ENCODE measurements at places on chromosomes 3 and 15.

DNA sequence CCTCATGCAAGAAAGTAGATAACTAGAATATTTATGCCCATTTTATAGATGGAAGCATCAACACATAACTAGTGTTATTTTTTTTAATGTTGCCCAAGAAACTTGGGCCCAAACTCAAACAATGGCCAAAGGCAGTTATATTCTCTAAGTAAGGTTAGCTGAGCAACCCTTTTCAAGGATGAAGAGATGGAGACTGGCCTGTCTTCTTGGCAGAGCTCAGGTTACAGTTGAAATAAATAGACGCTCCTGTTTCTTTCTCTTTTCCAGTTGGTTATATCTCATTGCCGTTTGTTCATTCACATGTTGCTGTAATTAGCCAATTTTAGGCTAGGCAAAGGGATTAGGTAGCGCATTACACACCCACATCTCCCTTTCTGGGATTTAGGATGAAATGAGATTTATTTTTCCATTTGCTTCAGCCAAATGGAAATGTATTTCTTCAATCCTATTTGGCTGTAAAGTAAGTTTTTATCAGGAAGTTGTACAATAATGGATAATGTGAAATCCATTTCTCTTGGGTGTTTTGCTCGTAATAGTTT lies 93.2 kb downstream of the CMSS1 start:
- DNase-seq = no peak

DNA sequence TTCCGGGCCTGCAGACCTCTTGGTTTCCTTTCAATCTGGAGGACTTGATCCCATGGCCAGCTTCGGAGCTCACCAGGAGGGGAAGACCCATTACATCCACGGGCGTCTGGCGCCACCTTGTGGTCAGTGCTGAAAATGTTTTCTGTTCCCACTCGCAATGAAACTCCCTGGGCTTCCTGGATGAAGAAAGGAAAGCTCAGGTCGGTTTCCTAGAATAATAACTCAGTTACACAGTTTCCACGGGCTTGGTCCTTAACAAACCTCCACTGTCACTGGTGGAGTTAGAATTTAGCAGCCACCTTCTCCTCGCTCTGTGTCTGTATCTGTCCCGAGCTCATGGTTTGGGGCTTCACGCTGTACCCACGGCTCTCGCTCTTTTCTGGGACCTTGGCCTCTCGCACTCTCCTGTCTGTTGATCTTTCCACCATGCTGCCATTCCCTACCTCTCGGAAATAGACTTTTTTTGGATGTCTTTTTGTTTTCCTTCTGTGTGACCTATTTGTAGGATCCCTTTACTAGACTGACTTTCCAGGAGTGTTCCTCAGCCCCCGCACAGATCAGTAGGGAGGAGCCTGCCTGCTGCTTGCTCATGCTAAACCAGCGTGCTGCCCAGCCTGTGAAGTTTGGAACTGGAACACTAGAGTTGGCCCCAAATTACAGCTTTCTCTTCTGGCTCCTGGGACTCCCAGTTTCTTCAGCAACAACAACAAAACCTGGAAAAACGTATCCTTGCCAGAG lies 56.3 kb downstream of the IL20RB start:
- peak; percentile 70 for DNase-seq

- no peak for DNase-seq
Measured at GRCh38 chr15:68232449-68232848, 2.9 kb upstream of the CLN6 start.

GRCh38 chr15:57432141-57432741 lies 55.9 kb downstream of the CGNL1 start:
- DNase-seq = no peak

- no peak for DNase-seq
Measured at GRCh38 chr15:90650117-90650955, 66.8 kb upstream of the BLM start.

DNA sequence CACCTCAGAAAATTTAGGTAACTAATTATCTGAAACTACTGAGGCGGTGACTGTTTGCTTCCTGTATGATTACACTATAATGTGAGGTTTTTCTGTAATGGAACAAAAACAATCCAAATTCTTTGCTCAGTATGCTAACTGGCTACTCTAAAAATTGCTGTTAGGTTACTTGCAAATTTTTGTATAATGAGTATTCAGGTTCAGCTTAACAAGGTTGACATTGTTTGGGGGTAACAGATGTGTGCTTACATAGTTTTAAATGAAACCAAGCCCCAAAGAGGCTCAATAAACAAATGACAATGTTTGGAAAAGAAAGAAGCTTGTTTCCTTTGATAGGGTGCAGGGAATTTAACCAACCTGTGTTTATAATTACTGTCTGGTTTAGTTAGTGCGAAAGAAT lies 414.5 kb upstream of the MDFIC2 start:
- no peak for DNase-seq

- DNase-seq = no peak
Measured at GRCh38 chr3:148036331-148036876, 627.2 kb downstream of the ZIC1 start.

- DNase-seq = no peak
Measured at GRCh38 chr15:28927043-28927442, 41.3 kb downstream of the APBA2 start.

DNA sequence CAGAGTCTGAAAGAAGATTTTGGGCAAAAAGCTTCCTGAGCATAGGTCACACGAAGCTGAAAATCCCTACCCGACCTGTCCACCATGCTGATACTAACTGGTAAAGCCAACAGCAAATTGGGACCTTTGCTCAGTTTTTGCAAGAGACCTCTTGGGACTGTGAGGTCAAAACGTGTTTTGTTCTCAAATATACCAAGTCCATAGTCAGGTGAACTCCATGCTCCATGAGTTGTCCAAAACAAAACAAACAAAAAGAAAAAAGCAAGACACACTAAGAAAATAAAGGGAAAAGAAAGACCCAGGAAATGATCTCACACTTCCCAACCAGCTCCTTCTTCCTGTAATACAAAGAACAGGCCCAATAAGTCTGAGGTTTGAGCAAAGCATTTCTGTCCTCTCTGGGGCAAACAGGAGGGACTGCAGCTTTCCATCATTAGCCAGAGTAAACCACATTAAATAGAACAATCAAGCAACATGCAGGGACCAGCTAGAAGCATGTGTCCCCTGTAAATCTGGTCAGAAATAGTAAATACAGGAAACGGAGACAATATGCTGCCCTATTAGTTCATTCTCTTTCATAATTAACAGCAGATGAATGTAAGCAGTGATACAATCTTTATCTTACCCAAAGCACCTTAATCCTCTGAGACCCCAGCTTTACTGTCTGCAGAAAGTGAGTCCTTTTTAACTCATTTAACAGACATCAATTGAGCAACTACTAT lies 125.0 kb upstream of the LIPC start:
- no peak for DNase-seq

DNA sequence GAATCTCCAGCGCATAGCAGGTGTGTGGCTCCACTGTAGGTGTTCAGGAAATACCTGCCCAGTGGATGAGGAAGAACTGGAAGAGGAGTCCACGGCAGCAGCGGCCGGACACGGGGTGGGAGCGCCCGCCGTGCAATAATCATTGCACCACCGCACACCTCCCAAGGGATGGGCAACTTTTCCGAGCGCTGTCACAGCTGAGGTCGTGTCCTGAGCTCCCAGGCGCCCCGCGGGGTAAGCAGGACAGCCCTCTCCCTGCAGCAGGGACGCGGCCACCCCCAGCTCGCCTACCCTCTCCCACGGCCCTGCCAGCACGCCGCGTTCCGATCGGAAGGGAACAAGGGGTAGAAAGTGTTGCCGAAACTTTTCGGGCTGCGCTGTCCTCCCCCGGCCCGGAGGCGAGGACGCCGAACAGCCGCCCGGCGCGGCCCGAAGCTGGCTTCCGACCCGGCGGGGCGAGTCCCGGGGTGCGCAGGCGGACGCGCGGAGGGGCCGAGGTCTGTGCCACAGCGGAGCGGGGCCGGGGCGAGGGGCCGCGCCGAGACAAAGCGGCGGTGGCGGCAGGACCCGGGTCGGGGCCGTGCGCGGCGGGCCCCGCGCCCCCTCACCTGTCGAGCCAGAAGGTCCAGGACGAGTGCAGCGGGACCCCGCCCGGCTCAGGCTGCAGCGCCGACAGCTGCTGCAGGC lies 475 bp downstream of the EIF4E3 start:
- no peak for DNase-seq

DNA sequence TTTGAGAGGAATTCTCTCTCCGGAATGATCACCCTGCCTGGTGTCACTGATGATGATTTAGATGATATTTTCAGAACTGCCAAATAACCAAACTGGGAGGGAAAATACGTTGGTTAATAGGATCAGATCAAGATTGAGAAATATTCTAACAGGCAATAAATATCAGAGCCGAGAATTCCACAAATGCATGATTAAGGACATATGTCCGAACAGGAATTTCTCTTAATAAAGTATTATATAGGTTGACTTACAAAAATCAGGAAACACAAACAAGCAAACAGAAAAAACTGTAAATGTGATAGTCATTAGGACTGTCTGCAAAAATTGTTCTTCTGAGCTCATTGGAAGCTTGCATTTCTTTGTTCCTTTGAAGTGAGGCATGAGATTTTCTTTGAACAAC lies 75.1 kb upstream of the PHLDB2 start:
- no peak for DNase-seq

GRCh38 chr3:72550582-72551262 lies 297.5 kb downstream of the SHQ1 start:
- DNase-seq = no peak

DNA sequence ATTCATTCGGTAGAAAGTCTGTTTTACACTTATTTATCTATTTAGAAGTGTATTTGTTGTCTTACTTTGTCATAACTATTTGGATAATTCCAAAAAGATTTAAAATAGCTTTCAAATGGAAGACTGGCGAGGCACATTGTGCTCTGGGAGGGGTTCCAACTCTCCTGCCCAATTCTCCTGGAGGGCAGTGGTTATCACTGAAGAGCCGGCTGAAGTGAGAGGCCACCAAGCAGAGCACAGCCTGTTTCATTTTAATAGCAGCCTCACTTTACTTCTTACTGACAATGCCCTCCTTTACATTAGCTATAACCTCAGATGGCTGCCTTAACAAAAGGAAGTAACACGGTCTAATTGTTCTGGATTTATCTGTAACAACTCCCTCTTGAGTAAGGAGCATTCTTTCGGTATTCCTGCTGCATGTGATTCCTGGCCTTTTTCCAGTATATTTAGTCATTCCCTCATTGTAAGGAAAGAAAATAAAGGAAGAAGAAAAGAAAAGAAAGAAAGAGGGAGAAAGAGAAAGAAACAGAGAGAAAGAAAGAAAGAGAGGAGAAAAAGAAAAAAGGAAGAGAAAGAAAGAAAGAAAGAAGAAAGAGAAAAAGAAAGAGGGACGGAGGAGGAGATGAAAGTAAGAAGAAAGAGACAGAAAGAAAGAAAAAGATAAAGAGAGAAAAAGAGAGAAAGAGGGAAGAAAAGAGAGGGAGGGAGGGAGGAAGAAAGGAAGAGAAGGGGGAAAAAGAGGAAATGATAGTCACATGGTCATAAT lies 339.8 kb upstream of the WNT5A start:
- DNase-seq = no peak

- no peak for DNase-seq
Measured at GRCh38 chr15:37652646-37653417, 281.6 kb upstream of the TMCO5A start.

DNA sequence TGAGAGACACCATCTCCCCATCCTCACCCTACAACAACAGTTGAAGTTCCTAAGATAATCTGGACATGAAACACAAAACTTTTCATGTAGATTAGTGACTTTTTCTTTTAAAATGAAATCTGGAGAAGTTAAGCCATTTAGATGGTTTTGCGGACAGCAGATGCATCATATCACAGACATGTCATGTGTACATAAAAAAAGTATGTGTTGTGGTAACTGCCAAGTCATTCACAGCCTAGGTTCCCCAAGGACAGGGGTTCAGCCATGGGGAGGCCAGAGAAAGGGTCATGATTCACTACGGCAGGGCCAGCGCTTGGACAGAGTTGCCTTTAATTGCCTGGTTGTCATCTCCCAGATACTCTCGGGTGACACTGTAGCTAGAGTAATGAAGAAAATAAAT lies 163.2 kb downstream of the PDZRN3 start:
- DNase-seq = no peak

- no peak for DNase-seq
Measured at GRCh38 chr15:42544853-42545629, 3.6 kb downstream of the LRRC57 start.

GRCh38 chr3:190326361-190326760 lies 4.1 kb upstream of the CLDN1 start:
- DNase-seq = no peak

DNA sequence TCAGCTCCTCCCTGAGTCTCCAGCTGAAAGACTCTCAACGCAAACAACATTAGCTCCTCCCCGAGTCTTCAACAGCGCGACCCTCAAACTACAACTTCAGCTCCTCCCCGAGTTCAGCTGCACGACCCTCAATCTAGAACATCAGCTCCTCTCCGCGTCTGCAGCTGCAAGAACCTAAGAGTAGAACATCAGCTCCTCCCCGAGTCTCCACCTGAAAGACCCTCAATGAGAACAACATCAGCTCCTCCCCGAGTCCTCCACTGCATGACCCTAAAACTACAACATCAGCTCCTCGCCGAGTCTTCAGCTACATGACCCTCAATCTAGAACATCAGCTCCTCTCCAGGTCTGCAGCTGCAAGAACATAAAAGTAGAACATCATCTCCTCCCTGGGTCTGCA lies 78.3 kb downstream of the TFRC start:
- DNase-seq = no peak

DNA sequence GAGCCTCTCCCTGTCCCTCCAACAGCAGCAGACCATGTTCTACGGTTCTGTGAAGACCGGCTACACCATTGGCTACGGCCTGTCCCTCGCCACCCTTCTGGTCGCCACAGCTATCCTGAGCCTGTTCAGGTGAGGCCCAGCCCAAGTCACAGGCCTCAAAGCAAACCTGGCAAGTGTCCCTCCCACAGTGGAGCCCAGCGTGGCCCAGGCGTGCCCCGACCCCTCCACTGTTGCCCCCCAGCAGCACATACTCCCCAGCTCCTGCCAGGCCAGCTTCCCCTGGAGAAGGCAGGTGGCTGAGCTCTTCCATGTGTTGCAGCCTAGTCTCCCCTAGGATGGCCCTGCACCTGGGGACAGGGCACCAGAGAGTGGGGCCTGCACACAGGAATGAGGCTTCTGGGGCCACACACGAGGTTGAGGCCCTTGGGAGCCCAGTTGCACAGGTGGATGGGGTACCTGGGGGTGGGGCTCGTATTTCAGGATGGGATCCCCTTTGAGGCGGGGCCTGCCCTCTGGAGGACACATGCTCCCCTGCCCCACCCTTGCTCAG lies 25.0 kb downstream of the VIPR1 start:
- DNase-seq = no peak

DNA sequence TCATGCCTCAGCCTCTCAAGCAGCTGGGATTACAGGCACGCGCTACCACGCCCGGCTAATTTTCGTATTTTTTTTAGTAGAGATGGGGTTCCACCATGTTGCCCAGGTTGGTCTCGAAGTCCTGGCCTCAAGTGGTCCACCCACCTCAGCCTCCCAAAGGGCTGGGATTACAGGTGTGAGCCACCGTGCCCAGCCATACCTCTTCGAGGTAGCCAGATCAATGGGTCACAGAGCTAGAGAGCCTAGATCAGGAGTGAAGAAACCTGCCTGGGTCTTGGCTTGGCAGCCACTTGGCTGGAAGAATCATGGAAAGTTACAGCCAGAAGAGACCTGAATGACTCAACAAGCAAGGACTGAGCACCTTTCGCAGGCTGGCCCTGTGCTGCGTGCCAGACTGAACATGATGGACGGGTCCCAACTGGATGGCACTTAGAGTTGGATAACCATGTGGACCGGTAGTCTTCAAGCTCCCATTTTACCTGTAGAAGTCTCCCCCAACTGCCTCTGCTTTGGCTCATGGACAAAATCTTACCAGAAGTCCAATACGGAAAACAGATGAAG lies 29.7 kb downstream of the GNB5 start:
- DNase-seq = no peak

- no peak for DNase-seq
Measured at GRCh38 chr3:10929978-10930665, 62.4 kb upstream of the SLC6A1 start.
